Large intestine (tissue), 12 donors: ENCODE measurements at places on chromosomes 16 and 17.

DNA sequence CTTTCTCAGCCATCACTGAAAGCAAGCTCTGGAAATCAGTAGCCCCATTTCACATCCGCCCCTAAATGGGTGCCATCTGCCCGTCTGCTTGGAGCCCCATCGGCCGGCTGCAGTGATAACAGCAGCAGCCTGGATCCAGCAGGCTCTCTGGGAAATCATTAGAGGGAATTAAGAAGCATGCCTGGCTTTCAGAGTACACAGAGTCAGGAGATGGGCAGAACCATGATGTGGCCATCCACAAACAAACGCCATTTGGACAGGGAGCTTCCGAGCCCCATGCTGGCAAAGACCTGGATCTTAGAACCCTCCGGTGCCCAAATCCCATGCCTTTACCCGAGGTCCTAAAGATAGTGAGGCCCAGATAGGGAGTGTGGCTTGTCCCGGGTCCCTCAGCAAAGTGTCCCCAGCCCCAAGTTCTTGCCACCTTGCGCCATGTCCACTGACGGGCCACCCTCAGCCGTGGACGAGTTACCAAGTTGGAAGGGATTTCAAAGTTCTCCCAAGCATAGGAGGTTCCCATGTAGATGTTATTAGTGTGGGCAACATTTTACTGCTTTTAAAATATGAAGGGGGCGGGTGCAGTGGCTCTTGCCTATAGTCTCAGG is 1.0 kb upstream of the LITAF start:
- H3K4me3 ChIP-seq: peak overlapping the region; percentile 66
- H3K27me3 ChIP-seq: peaks cover 17% of the 10 kb centered on the region
- DNase-seq: no peak
- H3K4me1 ChIP-seq: peaks cover 4% of the 10 kb centered on the region
- H3K27ac ChIP-seq: peak overlapping the region; percentile 12

- no peaks in the 10 kb centered on the region for H3K36me3 ChIP-seq
- DNase-seq: no peak
- H3K4me3 ChIP-seq: no peak overlapping the region
Measured at GRCh38 chr17:55743103-55743679, 7.7 kb upstream of the PCTP start.

DNA sequence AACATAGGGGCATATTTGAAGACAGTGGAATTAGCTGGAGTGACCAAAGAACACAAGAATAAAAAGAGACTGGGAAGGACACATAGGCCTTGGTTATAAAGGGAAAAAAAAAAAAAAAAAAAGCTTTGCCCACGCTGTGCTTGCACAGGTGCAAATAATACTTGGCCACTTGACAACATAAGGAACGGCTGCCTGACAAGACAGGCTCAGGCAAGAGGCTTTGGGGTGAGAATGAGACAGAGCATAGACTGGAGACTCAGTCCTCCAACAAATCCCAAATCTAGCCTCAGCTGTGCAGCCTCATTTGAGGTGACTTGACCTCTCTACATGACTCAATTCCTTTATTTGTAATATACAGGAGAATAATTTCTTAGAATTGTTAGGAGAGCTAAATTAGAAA is 332.8 kb upstream of the DYNLRB2 start:
- no peak overlapping the region for H3K4me3 ChIP-seq
- no peak for DNase-seq
- H3K27ac ChIP-seq: no peak overlapping the region
- no peaks in the 10 kb centered on the region for H3K4me1 ChIP-seq

DNA sequence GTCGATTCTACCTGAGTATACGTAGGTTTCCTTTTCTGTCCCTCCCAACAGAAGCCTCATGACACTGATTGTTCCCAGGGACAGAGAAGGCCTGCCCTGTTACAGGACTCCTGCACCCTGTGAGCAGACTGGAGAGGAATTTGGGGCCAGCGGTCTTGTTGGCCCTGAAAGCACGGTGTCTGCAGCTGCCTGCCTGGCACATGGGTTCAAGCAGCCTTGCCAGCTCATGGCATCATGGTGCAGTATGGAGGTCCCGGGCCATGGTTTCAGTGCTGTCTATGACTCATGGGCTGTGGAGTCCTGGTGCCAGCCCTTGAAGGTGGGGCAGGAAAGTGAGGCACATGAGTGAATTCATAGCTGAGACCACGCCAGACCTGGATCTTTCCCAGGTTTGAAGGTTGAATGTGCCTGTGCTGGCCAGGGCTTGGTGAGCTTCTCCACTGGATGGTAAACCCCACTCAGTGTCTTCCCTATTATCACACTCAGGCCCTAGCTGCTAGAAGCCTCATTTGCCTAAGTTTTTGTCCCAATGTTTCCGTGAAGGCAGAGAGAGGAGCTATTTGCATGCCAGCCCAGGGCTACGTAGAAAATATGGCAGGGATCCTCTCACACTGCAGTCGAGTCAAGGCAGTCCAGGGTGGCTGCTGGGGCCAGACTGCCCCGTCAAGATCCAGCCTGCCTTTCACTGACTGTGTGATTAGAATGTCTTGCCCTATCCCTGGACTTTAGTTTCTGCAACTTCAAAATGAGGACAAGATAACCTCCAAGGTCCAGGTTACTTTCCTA is 277.2 kb upstream of the CCL2 start:
- H3K27me3 ChIP-seq: no peaks in the 10 kb centered on the region
- no peak overlapping the region for H3K27ac ChIP-seq
- no peaks in the 10 kb centered on the region for H3K36me3 ChIP-seq
- no peaks in the 10 kb centered on the region for H3K4me1 ChIP-seq

- H3K4me1 ChIP-seq: peaks cover 23% of the 10 kb centered on the region
- peaks cover 59% of the 10 kb centered on the region for H3K36me3 ChIP-seq
- no peak overlapping the region for H3K27ac ChIP-seq
- no peak overlapping the region for H3K4me3 ChIP-seq
- no peak for DNase-seq
Measured at GRCh38 chr17:37701496-37701898, 43.4 kb downstream of the HNF1B start.

DNA sequence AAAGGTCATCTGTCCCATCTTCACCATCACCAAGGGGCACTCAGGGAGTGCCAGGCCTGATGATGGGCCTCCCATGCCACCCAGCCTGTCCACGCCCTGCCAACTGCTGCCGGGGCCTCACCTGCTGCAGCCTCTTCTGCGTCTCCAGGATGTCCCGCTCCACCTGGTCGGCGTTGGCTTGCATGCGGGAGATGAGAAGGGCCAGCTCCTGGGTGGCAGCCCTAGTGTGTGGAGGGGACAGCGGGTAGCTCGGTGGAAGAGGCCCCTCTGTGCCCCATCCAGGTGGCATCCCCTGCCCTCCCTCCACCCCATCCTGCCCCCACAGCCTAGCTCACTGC is 3.2 kb downstream of the EVPL start:
- H3K27me3 ChIP-seq: no peaks in the 10 kb centered on the region
- peaks cover 22% of the 10 kb centered on the region for H3K36me3 ChIP-seq
- no peak overlapping the region for H3K27ac ChIP-seq
- DNase-seq: no peak
- H3K4me1 ChIP-seq: peaks cover 28% of the 10 kb centered on the region

- H3K4me1 ChIP-seq: no peaks in the 10 kb centered on the region
- H3K4me3 ChIP-seq: no peak overlapping the region
- no peaks in the 10 kb centered on the region for H3K36me3 ChIP-seq
- H3K27ac ChIP-seq: no peak overlapping the region
Measured at GRCh38 chr16:79533292-79533691, 67.2 kb downstream of the MAF start.

DNA sequence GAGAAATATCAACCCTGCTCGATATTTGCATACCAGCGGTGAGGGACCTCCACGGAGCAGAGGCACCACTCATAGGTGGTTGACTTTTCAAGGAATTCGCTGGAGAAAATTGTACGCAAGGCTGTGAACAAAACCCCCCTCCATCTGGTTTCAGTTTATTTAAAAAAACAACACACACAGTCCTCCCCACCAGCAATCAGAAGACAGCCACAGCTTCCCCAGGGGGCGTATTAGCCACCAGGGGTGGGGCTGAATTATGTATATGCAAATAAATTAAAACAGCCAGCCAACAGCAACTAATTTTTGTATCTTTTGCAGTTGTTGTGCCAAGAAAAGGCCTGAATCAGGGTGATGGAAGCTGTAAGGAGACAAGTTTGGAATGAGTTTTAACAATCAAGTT is 5.9 kb upstream of the HSD11B2 start:
- no peaks in the 10 kb centered on the region for H3K36me3 ChIP-seq
- peaks cover 11% of the 10 kb centered on the region for H3K4me1 ChIP-seq
- no peak overlapping the region for H3K4me3 ChIP-seq
- H3K27ac ChIP-seq: no peak overlapping the region
- DNase-seq: no peak
- H3K27me3 ChIP-seq: peaks cover 42% of the 10 kb centered on the region

- no peaks in the 10 kb centered on the region for H3K4me1 ChIP-seq
- H3K27ac ChIP-seq: no peak overlapping the region
- H3K27me3 ChIP-seq: no peaks in the 10 kb centered on the region
- DNase-seq: no peak
Measured at GRCh38 chr16:65037556-65037955, 84.3 kb downstream of the CDH11 start.

- no peaks in the 10 kb centered on the region for H3K27me3 ChIP-seq
- H3K4me3 ChIP-seq: no peak overlapping the region
- no peak for DNase-seq
- no peaks in the 10 kb centered on the region for H3K36me3 ChIP-seq
- H3K27ac ChIP-seq: no peak overlapping the region
Measured at GRCh38 chr17:43457362-43457692, 26.4 kb upstream of the DHX8 start.

DNA sequence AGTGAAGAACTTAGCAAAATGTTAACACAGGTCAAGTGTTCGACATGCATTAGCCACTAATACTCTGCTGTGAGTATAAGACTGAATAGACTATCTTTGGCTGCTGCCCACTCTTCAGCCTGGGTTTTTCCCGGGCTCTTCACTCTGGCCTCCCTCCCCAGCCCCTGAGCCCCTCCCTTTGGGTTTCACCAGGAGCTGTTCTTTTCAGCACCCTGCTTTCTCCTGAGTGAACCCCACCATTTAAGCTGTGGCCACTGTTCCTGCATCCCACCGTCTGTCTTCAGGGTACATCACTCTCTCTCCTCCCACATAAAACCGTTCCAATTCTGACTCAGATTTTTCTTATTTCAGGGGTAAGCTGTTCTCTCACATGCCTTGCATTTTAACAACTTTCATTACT is 92.0 kb upstream of the ASIC2 start:
- H3K27ac ChIP-seq: no peak overlapping the region
- peak; percentile 20 for DNase-seq

- H3K4me3 ChIP-seq: no peak overlapping the region
- peaks cover 30% of the 10 kb centered on the region for H3K4me1 ChIP-seq
- no peaks in the 10 kb centered on the region for H3K27me3 ChIP-seq
Measured at GRCh38 chr17:65551267-65552040, 10.0 kb downstream of the AXIN2 start.

GRCh38 chr17:60743799-60744198 is 66.1 kb downstream of the BCAS3 start:
- no peaks in the 10 kb centered on the region for H3K36me3 ChIP-seq
- no peak for DNase-seq
- H3K27ac ChIP-seq: peak overlapping the region; percentile 14

DNA sequence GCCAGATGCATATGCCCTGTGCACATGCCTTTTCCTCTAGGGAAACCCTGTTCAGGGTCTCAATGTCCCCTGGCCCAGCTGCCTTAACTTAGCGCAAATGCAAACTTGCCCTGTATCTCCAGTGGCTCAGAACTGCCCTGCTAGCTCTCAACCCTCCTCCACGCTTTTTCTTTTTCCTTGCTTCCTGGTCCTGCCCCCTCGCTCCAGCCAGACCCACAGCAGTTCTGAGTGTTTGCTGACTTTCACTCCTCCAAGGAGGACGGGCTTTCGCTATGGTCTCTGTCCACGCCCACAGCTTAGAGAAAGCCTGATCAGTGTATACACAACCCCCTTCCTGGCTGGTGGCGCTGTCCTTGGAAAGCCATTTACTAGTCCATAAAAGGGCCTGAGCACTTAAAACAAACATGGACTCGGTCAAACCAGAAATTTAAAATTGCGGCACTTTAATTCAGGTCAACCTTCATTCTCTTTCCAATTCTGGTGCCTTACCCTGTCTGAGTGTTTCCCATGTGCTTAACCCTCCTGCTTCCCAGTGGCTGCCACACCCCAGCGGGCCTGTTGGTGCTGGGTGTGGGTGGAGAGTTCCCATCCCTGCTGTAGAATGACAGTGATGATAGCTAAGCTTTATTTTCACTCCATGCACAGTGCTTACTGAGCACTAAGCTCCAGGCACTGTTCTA is 15.6 kb upstream of the TMEM98 start:
- no peak overlapping the region for H3K4me3 ChIP-seq
- H3K36me3 ChIP-seq: no peaks in the 10 kb centered on the region
- H3K27ac ChIP-seq: peak overlapping the region; percentile 81
- H3K4me1 ChIP-seq: peaks cover 29% of the 10 kb centered on the region

GRCh38 chr17:66578781-66579489 is 256.0 kb upstream of the CACNG5 start:
- H3K4me3 ChIP-seq: no peak overlapping the region
- H3K27ac ChIP-seq: no peak overlapping the region
- DNase-seq: no peak
- peaks cover 6% of the 10 kb centered on the region for H3K36me3 ChIP-seq
- H3K4me1 ChIP-seq: peaks cover 10% of the 10 kb centered on the region
- no peaks in the 10 kb centered on the region for H3K27me3 ChIP-seq

DNA sequence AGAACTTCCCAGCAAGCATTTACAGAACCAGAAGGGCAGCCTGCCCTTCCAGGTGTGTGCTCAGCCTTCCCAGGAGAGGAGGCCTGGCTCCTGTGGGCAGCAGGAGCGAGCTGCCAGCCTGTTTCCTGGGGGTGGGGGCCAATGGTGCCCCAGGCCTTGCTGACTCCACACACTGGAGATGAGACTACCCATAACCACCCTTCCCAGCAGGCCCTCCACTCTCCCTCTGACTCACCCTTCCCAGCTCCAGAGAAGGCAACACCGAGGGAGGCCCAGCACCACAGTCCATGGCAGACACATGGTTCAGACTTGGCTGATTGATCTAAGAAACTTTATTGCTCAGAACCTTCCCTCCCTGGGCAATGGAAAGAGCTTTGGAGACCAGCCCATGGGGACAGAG is 1.8 kb upstream of the PRSS53 start:
- DNase-seq: no peak
- no peak overlapping the region for H3K27ac ChIP-seq
- H3K27me3 ChIP-seq: no peaks in the 10 kb centered on the region

DNA sequence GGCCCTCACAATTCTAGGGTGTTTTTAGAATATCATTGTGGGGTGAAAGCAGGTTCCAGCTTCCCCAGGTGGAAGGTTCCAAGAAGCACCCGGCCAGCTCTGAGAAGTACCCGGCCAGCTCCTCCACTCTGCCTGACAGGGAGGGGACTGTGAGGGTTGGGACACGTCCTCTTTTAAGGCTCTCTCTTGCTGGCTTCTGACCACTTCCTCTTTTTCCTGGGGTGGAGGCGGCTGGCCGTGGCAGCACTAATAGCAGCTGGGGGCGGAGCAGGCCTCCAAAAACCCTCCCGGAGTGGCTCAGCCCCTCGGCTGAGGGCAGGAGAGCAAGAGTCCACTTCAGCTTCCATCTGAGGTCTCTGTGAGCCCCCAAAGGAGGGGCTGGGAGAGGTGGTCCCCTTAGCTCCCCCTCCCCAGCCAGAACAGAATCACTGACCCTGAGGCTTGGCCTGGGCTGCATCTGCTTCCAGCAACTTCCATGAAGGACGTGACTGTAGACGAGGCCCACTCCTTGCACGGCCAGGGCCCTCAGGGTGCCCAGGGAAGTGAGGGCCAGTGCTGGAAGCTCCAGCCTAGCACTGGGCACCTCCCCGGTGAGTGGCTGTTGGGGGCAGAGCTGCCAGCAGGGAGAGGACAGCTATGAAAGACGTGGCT is 26.7 kb upstream of the PLCG2 start:
- H3K4me1 ChIP-seq: no peaks in the 10 kb centered on the region
- no peaks in the 10 kb centered on the region for H3K27me3 ChIP-seq
- no peak overlapping the region for H3K4me3 ChIP-seq
- no peak for DNase-seq
- H3K36me3 ChIP-seq: no peaks in the 10 kb centered on the region
- no peak overlapping the region for H3K27ac ChIP-seq
